Endothelial cell of umbilical vein (primary cell): ENCODE measurements at places on chromosomes 5 and 9.

- no peak for DNase-seq
Measured at GRCh38 chr9:123112015-123112975, 78.8 kb downstream of the GPR21 start.

GRCh38 chr9:125484350-125485282, 222.4 kb downstream of the MAPKAP1 start:
- DNase-seq, result peak; percentile 59

DNA sequence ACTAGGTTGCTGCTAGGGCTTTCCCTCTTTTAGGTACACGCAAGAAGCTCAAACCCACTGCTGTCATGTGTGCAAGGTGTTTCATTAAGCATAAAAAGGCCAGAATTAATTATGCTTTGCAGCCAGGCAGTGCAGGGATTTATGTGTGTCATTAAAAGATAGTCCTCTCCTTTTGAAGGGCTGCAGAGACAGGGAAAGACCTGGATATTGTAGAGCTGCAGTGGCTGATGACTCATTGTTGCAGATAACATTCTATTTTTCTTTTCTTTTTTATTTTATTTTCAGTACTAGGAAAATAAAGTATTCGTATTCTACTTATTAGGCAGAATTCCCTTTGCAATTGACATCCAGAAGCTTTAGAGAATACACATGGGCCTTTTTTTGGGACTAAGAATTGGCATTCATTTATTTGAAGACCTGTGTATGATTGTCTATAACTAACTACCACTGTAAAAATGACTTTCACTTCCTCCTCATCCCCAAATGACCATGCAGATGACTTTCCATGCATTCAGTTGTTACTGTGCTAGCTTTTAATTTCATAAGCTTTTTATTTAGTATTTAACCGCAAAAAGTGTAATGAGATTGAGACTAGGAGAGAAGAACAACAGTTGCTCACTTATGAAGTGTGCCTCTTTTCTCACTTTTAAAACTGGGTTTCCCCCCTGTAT, 113.0 kb downstream of the PAM start:
- DNase-seq, result peak; percentile 41

- DNase-seq, result no peak
Measured at GRCh38 chr5:113574417-113574816, 60.9 kb downstream of the YTHDC2 start.

- DNase-seq, result no peak
Measured at GRCh38 chr5:134534058-134534725, 8.7 kb downstream of the JADE2 start.
